ENCODE measurements at places on chromosomes 2 and 18.

GRCh38 chr18:13547347-13547746 lies 179.0 kb downstream of the FAM210A start:
- no peak for DNase-seq

- no peak for DNase-seq
These were observed 147.9 kb downstream of the B3GNT2 start for GRCh38 chr2:62343636-62344337.

GRCh38 chr2:10329880-10330699 lies 27.4 kb downstream of the HPCAL1 start:
- peak; percentile 66 for DNase-seq

- no peak for DNase-seq
These were observed 25.9 kb downstream of the LYPD6B start for GRCh38 chr2:149064365-149064841.

GRCh38 chr2:219019436-219019835 lies 21.9 kb downstream of the CFAP65 start:
- no peak for DNase-seq

- DNase-seq, result no peak
These were observed 44.3 kb downstream of the LPIN2 start for GRCh38 chr18:2968606-2969005.

- DNase-seq, result peak; percentile 82
These were observed 217.1 kb downstream of the MREG start for GRCh38 chr2:215796140-215796855.

DNA sequence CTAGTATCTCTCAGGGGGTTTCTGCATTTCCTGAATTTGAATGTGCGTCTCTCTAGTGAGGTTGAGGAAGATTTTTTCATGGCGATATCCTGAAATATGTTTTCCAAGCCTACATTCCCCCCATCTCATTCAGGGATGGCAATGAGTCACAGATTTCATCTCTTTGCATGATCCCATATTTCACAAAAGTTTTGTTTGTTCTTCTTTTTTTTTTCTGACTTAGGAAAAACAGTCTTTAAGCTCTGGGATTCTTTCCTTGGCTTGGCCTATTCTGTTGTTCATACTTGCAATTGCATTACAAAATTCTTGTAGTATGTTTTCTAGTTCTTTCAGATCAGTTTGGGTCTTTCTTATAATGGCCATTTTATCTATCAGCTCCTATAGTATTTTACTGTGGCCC lies 136.5 kb downstream of the DSEL start:
- peak; percentile 31 for DNase-seq

- DNase-seq, result peak; percentile 97
These were observed 618.6 kb downstream of the ZEB2 start for GRCh38 chr2:143901185-143901842.

DNA sequence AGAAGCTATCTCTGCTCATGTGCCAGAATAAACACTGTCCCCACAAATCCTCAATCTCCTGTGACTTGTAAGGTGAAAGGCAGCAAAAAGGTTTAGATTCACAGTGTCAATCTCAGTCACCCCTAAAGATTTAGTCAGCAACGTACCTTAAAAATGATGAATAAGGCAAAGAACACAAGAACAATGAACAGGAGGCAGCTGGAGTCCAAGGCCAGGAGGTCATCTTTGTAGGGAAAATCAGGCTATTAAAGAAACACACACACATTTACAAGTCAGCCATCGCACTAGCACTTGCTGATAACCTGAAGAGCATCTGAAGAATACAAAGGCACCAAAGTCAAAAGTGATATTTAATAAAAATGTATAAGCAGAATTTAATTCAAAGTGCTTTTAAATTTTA lies 16.6 kb downstream of the LAPTM4A start:
- DNase-seq, result no peak

DNA sequence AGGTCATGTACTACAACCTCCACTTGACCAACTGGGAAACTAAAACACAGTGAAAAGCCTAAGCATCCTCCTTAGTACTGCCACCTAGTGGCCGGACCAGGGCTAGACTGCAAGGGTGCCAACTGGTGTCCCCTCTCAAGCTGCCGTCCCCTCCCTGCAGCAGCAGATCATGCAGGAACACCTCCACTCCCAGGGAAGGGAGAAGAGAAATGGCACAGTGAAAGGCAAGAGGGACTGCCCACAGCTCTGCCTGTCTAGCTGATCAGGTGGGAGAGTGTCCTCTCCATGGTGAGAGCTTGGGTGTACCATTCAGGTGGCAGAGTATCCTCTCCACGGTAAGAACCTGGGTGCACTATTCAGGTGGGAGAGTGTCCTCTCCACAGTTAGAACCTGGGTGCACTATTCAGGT lies 78.1 kb downstream of the AAK1 start:
- DNase-seq, result no peak
